ENCODE measurements at places on chromosomes 11 and 22.

- DNase-seq: no peak
Observed at GRCh38 chr11:76493040-76493439, 48.2 kb downstream of the EMSY start.

- no peak for DNase-seq
Observed at GRCh38 chr11:28736256-28736655, 628.1 kb downstream of the METTL15 start.

DNA sequence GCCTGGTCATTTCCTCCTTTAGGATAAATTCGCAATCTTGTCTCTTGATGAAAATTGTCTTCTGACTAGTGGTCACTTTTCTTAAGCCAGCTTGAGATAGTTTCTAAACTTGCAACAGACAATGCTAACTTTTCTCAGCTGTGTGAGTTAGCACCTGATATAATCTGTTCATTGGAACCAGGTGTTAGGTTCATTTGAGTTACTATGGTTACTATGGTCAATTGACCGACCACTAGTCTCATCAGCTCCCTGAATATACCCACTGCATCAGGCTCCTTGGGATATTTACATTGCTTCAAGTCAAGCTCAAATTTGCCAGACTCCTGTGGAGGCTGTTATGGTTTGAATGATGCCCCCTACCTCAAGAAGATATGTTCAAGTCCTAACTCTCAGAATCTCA is 54.5 kb downstream of the SC5D start:
- no peak for DNase-seq

GRCh38 chr11:69531071-69531716 is 49.7 kb downstream of the LINC01488 start:
- DNase-seq: no peak

DNA sequence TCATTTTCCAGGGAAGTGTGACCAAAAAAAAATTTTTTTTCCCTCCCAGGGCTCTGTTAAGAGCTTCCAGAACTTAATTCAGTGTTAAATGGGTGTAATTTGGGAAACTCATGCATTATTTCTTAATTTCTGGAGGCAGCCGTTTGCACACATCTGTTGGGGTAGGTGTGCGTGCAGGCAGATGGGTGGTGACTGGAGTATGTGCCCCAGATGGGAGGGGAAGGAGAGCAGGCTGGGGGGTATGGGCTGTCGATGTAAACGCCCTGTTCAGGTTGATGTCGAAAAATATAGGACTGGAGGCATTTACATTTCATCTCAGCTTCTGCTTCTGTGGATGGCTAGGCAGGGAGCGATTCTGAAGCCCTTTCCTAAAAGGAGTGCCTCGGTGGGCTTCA is 13.7 kb upstream of the SHISAL1 start:
- no peak for DNase-seq

GRCh38 chr22:37287550-37287951 is 5.2 kb downstream of the CYTH4 start:
- no peak for DNase-seq

Measured in activated CD4-positive, CD25-positive, alpha-beta regulatory T cell (primary cell).